ENCODE measurements at places on chromosomes 4 and X. TPM values are rescaled to one million over a fixed set of nuclear protein-coding genes. Genes with fewer than 3 reads are reported as not detected.

GRCh38 chrX:2485789-2486345, 14.9 kb downstream of the DHRSX start:
- H3K36me3 ChIP-seq, result peaks cover 42% of the 10 kb centered on the region
- peaks cover 14% of the 10 kb centered on the region for H3K4me1 ChIP-seq
- DNase-seq, result no peak
- no peak overlapping the region for H3K4me3 ChIP-seq
- peak overlapping the region; percentile 73 for H3K27ac ChIP-seq
- no peaks in the 10 kb centered on the region for H3K27me3 ChIP-seq

- no peaks in the 10 kb centered on the region for H3K36me3 ChIP-seq
- H3K27ac ChIP-seq, result no peak overlapping the region
- H3K4me3 ChIP-seq, result no peak overlapping the region
- no peaks in the 10 kb centered on the region for H3K4me1 ChIP-seq
- H3K27me3 ChIP-seq, result peaks cover 2% of the 10 kb centered on the region
These were observed 624 bp downstream of the BEX5 start for GRCh38 chrX:102154900-102155805.

DNA sequence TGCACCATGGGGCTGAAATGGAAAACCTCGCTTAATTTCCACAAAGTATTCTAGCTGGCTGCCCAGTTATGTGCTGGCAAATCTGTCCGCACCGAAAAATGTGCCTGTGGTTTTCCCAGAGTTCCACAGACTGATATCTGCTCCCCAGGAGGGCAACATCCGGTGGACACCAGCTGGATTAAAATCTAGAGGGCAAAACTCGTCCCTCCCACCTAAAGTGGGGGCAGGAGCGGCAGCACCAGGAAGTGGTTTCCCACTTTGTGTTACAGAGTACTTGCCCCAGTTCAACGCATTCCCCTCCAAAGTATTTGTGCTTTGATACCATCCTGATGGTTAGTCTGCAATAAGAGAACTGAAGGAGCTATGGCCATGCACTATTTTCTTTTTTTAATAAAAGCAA, 187.6 kb downstream of the TSPAN5 start:
- H3K27me3 ChIP-seq, result no peaks in the 10 kb centered on the region
- no peak for DNase-seq
- H3K27ac ChIP-seq, result no peak overlapping the region
- H3K4me1 ChIP-seq, result peaks cover 10% of the 10 kb centered on the region
- no peak overlapping the region for H3K4me3 ChIP-seq

DNA sequence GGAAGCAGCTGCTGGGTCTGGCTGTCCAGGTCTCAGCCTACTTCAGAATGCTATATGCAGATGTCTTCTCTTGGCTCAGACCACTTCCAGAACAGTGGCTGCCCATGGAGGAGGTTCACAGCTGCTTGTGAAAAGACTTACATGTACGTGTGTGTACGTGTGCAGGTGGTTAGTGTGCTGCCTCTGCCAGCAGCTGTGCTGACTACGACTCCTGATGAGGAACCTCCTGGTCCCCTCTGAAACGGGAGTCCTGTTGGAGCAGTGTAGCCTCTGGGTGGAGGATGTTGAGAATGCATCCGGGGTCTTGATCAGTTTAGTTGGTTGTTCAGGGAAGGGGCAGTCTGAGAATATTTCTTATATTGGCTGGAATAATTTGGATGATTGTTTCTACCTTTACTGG, 155.9 kb upstream of the WDR1 start:
- H3K27ac ChIP-seq, result no peak overlapping the region
- H3K4me3 ChIP-seq, result no peak overlapping the region
- no peak for DNase-seq
- H3K27me3 ChIP-seq, result no peaks in the 10 kb centered on the region

GRCh38 chrX:120457766-120458180, 11.3 kb downstream of the LAMP2 start:
- H3K4me1 ChIP-seq, result no peaks in the 10 kb centered on the region
- H3K27me3 ChIP-seq, result no peaks in the 10 kb centered on the region
- H3K27ac ChIP-seq, result no peak overlapping the region
- H3K4me3 ChIP-seq, result no peak overlapping the region

DNA sequence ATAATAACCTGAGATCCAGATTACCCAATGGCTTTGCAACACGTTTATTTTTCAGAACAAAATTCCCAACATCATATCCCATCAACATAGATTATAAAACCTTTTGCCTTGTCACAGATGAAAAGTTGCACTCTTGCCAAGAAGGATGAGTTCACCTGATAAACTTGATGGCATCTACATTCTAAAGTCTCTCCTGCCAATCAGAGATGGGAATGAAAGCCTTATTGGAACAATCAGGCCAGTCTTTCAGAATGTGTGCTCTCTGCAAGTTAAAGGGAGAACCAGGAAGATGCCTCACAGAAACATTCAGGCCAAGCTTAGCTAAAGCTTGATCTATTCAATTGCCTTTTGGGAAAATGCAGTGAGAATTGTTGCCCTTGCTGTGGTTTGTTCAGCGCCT, 1.3 kb downstream of the LPAR4 start:
- H3K27me3 ChIP-seq, result no peaks in the 10 kb centered on the region
- H3K4me3 ChIP-seq, result no peak overlapping the region
- H3K27ac ChIP-seq, result no peak overlapping the region
- no peak for DNase-seq

DNA sequence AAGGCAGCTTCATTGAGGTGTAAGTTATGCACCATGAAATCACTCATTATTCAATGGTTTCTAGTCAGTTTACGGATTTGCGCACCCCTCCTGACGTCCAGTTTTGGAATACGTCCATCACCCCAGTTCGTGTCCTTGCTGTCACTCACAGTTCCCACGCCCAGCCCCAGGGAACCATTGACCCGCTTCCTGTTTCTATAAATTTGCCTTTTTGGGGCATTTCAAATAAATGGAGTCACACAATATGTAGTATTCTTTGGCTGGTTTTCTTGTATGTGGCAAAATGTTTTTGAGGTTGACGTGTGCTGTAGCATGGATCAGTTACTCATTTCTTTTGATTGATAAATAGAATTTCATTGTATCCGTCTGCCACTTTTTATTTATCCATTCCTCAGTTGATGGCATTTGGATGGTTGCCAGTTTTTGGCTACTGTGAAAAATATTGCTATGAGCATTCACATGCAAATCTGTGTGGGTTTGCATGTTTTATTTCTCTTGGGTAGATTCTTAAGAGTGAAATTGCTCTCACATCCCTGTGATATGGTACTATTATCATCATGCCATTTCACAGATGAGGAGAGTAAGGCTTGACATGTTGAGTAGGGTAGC, 18.4 kb upstream of the SORCS2 start:
- no peak overlapping the region for H3K27ac ChIP-seq
- peaks cover 26% of the 10 kb centered on the region for H3K27me3 ChIP-seq
- no peak overlapping the region for H3K4me3 ChIP-seq
- DNase-seq, result no peak
- H3K4me1 ChIP-seq, result no peaks in the 10 kb centered on the region

DNA sequence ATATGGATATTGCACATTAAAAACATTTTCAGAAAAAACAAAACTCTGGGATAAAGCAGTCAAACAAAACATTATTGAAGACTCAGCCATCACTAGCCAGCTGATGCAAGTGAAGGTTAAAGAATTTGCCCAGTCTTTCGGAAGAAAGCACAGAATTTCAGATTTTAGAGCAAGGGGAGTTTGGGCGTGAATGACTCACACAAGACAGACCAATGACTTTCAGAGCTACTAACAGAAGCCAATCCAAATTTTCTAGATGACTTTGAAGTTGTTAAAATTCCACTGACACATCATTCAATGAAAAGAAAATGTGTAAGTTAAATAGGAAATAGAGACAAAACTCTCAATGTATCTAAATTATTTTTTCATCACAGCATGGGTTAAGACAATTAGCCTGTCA, 4.0 kb downstream of the MRFAP1L1 start:
- H3K4me3 ChIP-seq, result no peak overlapping the region
- H3K36me3 ChIP-seq, result peaks cover 11% of the 10 kb centered on the region
- no peak overlapping the region for H3K27ac ChIP-seq
- H3K27me3 ChIP-seq, result no peaks in the 10 kb centered on the region
- H3K4me1 ChIP-seq, result peaks cover 7% of the 10 kb centered on the region
- no peak for DNase-seq

DNA sequence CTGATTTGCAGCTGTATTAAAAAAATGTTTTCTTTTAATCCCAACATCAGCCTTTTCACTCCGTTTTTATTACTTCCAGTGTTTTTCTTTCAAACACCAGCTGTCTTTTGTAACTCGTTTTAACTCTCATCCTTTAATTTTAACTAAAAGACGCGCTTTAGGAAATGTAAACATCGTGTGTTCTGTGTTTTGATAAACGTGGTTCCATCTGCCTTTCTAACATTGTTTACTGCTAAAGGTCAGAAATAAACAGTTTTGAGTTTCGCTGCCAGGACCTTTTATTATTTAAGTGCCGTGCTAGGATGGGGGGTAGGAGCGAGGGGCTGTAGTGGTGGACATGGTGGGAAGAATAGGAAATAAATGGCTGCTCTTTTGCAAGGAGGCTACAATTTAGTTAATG, 1.5 kb downstream of the N4BP2 start:
- no peak for DNase-seq
- H3K27ac ChIP-seq, result peak overlapping the region; percentile 12
- H3K27me3 ChIP-seq, result no peaks in the 10 kb centered on the region
- no peaks in the 10 kb centered on the region for H3K36me3 ChIP-seq
- H3K4me1 ChIP-seq, result no peaks in the 10 kb centered on the region

- H3K4me3 ChIP-seq, result no peak overlapping the region
- no peak overlapping the region for H3K27ac ChIP-seq
- DNase-seq, result peak; percentile 10
These were observed 3.7 kb upstream of the IL13RA2 start for GRCh38 chrX:115021121-115021520.

DNA sequence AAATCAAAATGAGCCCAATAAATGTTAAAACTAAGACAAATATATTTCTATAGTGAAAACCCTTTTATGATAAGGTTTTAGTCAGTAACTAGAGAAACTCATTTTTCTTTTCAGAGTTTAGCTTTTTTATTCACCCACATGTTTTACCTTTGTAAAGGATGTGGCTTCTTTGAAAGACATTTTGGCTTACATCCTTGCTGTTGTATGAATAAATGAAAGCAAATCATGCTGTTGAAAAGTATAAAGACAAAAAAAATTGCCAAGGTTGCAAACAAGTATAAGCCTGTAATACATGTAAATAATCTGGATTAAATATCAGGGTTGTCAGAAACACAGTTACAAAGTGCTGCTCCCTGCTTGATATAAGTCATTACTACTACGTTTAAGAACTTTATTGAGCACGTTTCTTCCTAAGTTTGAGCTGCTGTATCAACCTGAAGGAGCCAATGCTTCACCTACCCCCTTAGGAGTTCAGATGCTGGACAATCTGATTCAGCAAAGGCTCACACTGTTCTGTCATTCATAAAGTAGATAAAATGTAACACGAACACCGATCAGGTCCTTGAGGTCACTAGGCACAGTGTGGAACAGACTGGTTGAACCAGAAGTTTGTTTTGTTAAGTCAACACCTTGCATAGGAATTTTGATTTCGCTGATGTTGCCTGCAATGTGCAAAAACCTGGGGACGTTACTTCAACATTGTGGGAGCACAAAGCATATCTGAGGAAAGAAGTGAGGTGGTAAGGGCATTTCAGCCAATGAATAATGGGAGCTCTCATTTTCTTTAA, 321.2 kb upstream of the BMP3 start:
- H3K4me1 ChIP-seq, result no peaks in the 10 kb centered on the region
- H3K27ac ChIP-seq, result no peak overlapping the region
- no peaks in the 10 kb centered on the region for H3K36me3 ChIP-seq
- no peaks in the 10 kb centered on the region for H3K27me3 ChIP-seq
- DNase-seq, result no peak
- no peak overlapping the region for H3K4me3 ChIP-seq

DNA sequence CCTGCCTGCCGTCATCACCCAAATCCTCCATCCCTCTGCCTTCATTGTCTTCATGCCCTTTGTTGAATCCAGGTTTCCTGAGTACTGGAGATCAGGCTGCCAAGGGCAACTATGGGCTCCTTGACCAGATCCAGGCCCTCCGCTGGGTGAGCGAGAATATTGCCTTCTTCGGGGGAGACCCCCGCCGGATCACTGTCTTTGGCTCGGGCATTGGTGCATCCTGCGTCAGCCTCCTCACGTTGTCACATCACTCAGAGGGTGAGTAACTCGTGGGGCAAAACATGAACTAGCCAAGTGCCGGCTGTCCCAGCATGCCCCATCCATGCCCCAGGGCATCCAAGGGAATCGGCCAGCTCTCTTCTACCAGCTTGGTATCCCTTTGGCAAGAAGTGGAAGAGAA, 19.4 kb downstream of the NLGN3 start:
- H3K36me3 ChIP-seq, result no peaks in the 10 kb centered on the region
- no peaks in the 10 kb centered on the region for H3K4me1 ChIP-seq
- peaks cover 11% of the 10 kb centered on the region for H3K27me3 ChIP-seq
- no peak overlapping the region for H3K4me3 ChIP-seq
- no peak for DNase-seq

GRCh38 chr4:169345316-169345721, 74.6 kb upstream of the SH3RF1 start:
- no peak overlapping the region for H3K4me3 ChIP-seq
- DNase-seq, result peak; percentile 86
- H3K36me3 ChIP-seq, result no peaks in the 10 kb centered on the region

GRCh38 chrX:70774223-70774622, 134.3 kb downstream of the TEX11 start:
- H3K27me3 ChIP-seq, result no peaks in the 10 kb centered on the region
- no peak for DNase-seq
- H3K4me1 ChIP-seq, result no peaks in the 10 kb centered on the region
- H3K4me3 ChIP-seq, result no peak overlapping the region
- H3K36me3 ChIP-seq, result no peaks in the 10 kb centered on the region

GRCh38 chr4:133839326-133839725, 362.3 kb downstream of the PABPC4L start:
- H3K4me1 ChIP-seq, result no peaks in the 10 kb centered on the region
- peak; percentile 12 for DNase-seq
- H3K36me3 ChIP-seq, result no peaks in the 10 kb centered on the region
- no peak overlapping the region for H3K27ac ChIP-seq
- no peaks in the 10 kb centered on the region for H3K27me3 ChIP-seq
- H3K4me3 ChIP-seq, result no peak overlapping the region

TRIM75 gene
- total RNA-seq, result not detected

TCEAL3 gene
- total RNA-seq, result 13.1 TPM

MFAP3L gene
- 0.36 TPM for total RNA-seq

LRCH2 gene
- total RNA-seq, result 8.1 TPM

Measured in IMR-90 (cell line).